ENCODE measurements at places on chromosomes 1 and 21.

GRCh38 chr1:175364424-175365076, 172.0 kb upstream of the KIAA0040 start:
- no peak for DNase-seq

- DNase-seq = no peak
Observed at GRCh38 chr1:228341814-228342626, 64.6 kb downstream of the TRIM11 start.

DNA sequence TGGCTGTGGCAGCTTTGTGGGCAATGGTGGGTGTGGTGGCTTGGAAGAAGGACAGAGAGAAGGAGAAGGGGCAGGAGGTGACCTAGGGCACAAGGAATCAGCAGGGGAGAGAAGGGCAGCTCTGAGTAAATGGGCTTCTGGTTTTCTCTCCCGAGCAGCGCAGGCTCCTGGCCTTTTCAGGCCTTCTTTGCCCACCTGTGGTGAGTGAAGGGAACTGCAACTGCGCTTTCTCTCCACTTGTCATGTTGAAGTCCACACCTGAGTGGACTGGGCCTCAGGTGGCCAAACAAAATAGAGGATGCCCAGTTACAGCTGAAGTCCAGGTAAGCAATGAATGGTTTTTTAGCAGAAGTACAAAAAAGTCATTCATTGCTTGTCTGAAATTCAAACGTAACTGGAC, 29.4 kb upstream of the KCNA10 start:
- DNase-seq = no peak

DNA sequence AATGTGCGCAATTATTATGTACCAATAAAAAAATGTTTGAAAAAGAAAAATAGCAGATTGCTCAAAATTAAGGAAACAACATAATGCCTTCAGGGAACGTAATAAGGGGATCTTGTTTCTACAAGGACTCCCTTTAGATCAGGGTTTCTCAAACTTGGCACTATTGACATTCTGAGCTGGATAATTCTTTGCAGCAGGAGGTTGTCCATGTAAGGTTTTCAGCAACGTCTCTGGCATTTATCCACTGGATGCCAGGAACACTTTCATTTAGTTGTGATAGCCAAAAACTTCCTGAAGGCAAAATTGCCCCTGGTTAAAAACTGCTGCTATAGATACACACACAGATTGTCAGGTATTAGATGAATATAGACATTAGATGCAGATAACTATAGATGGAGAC, 666.7 kb upstream of the ADAMTS5 start:
- no peak for DNase-seq
